ENCODE measurements at places on chromosomes 13 and 19.
A peak's percentile ranks its signal among the peaks of the same experiment; 100 is the strongest.

- DNase-seq = no peak
Observed at GRCh38 chr13:101728021-101728420, 275.5 kb downstream of the ITGBL1 start.

DNA sequence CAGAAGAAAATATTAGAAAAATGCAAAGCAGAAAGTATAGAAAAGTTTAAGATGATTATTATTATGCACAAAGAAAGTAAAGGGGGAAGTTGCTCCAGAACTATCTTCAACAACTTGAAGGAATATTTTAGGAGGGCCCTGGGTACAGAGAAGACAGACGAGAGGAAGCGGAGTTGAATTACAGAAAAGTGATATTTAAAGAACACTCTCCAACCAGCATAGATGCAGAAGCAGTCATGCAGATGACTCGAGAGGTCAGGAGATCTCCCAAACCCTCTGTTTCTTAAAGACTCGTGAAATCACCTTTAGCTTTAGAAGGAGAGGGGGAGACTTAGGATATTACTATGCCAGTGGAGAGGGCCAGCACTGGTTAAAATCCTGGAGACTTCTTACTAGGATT is 8.5 kb upstream of the SHISA2 start:
- no peak for DNase-seq

- no peak for DNase-seq
Observed at GRCh38 chr13:42148538-42148937, 100.1 kb downstream of the DGKH start.

- no peak for DNase-seq
Observed at GRCh38 chr19:47819858-47820257, 1.9 kb upstream of the CRX start.

- DNase-seq = peak; percentile 3
Observed at GRCh38 chr19:51948975-51949374, 21.7 kb downstream of the ZNF613 start.

DNA sequence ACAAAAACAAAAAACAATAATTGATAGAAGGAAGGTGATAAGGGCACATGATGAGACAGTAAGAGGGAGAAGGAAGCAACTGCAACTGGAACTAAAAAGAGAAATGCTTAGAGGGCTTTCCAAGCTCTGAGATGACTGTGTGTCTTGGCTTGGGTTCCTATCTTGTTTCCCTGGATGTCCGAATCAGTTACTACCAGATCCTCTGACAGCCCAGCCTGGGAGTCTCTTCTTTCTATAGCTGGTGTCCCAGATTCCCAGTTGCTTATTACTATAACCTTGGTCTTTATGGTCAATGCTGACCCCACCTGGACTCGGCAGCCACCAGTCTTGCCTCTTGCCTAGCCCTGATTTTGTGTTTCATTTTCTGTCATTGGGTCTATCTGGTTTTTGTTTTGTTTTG is 116.4 kb downstream of the RFC3 start:
- no peak for DNase-seq

- peak; percentile 38 for DNase-seq
Observed at GRCh38 chr19:892243-892893, 619 bp downstream of the MED16 start.

- DNase-seq = no peak
Observed at GRCh38 chr13:94201022-94201421, 278.5 kb downstream of the DCT start.

GRCh38 chr19:1307320-1307719 is 21.6 kb downstream of the EFNA2 start:
- no peak for DNase-seq

GRCh38 chr13:31670831-31671617 is 68.3 kb upstream of the RXFP2 start:
- peak; percentile 50 for DNase-seq

- DNase-seq = no peak
Observed at GRCh38 chr19:36093146-36093662, 17.7 kb upstream of the OVOL3 start.

DNA sequence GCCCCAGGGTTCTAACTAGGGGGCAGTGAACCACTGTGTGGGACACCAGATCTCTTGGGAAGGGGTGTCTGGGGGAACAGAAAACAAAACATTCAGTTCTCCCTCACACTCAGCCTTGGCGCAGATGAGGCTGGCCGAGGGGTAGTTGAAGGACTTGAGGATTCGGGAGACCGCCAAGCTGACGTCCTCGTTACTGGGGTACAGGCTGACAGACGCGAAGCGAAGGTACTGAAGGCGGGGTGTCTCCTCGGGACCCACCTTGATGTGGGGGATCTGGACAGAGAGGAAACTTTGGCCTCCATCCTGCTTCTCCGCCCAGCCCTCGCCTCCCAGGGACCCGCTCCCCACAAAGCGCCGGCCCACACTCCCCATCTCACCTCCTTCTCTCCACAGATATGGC is 7.6 kb downstream of the GRIK5 start:
- DNase-seq = no peak

- DNase-seq = no peak
Observed at GRCh38 chr13:101915755-101916107, 463.3 kb downstream of the ITGBL1 start.

GRCh38 chr19:6417713-6418561 is 6.7 kb downstream of the KHSRP start:
- peak; percentile 27 for DNase-seq

DNA sequence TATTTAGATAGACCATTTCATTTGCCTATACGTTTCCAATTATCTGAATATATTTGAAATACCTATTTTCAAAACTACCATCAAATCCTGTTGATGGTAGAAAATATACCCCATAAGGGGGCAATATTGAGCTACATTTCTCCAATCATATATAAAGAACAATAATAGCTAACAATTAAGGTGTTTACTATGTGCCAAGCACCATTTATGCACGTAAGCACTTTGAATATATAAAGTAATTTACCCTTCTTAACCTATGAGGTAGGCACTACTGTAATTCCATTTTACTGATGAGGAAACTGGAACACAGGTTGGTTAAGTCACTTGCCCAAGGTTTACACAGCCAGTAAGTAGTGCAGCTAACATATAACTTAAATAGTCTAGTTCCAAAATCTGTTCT is 79.2 kb downstream of the UBL3 start:
- peak; percentile 64 for DNase-seq

DNA sequence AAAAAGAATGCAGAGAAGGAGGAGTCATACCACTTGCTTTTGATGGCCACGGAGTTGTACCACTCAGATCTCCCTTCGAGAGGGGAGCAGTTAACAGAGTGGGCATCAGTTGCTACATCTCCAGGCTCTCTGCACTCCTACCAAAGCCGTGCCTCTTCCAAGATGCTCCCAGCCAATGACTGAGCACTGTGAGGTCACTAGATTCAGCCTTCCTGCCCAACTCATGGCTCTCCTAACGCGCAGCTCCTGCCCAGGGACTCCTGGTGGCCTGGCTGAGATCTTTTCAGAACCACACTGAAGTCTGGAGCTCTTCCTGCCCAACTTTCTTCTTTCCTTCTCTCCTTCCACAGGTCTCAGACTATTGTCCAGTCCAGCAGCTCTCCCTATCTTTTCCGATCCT is 66.7 kb downstream of the LHFPL6 start:
- DNase-seq = no peak

DNA sequence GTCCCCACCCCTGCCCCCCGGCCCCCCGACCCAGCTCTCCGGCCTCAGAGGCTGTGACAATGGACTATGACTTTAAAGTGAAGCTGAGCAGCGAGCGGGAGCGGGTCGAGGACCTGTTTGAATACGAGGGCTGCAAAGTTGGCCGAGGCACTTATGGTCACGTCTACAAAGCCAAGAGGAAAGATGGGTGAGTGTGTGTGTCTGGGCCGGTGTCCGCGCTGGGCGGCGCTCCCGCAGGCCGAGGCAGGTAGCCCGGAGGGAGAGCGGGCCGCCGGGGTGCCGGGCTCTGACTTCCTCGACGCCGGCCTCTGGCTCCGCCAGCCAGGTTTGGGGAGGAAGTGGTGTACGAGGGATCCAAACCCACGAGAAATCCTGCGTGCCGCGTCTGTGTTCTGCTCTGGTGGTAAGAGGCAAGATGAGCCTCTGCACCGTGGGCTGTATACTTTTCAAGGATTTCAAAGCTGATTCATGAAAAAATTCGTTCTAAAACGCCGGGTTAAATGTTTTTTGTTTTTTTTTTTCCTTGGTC is 718 bp downstream of the CDK8 start:
- peak; percentile 62 for DNase-seq

DNA sequence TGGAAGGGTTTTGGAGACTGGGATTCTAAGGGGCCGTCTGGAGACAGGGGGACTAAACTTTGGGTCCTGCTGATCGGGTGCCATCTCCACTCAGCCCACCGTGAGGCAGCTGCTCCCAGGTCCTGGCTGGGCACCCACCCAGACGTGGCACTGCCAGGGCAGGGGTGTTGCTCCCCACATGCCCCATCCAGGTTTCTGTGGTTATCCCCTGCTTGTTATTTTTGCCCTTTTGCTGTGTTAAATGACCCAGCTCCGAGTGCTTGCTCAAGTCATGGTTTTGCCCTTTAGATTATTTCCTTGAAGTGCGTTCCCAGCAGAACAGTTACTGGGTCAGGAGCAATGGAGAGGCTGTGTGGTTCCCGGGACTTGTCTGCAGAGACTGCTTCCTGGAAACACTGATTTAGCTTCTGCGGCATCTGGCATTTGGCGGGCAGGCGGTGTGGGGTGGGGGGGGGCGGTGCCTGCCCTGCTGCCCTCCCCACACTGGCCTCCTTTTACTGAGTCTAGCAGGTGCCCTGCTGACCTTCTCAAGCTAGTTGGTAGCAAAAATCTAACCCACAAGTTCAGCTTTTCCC is 1.9 kb downstream of the RAB11B start:
- no peak for DNase-seq

GRCh38 chr19:14175351-14175792 is 30.6 kb downstream of the ADGRL1 start:
- no peak for DNase-seq

- no peak for DNase-seq
Observed at GRCh38 chr19:48674216-48674809, 1.5 kb upstream of the NTN5 start.

- peak; percentile 97 for DNase-seq
Observed at GRCh38 chr13:113296823-113297369, at the start of gene LAMP1. Gene LAMP1, plus strand, starts transcription at chr13:113297239. Its CDS starts 196 bp downstream, at chr13:113297435.

DNA sequence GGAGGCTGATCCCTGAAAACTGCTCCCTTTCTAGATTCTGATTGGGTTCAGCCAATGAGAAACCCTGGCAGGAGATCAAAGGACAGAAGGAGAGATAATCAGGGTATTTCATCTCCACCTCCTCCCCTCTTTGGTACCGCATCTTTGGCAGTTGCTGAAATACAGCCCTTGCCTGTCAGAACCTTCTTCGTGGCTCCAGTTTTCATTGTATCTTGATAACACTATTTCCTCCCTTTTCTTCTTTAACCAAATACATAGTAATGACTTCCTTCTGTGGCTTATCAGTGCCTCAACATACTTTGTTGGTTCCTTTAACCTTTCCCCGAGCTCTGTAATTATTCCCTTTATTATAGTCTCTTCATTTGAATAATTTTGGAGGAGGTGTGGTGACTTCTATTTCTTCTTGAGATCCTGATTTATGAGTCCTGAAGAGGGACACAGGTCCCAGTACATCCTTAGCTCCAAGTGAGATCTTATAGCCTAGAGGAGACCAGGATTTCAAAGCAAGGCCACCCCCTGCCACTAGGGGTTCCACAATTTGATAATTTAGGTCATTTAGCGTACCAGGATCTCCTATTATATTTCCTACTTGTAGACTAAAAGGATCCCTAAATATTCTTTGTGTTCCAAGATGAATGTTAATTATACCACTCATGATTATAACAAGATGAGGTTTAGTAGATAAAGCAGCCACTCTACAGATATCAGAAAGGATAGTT is 98.0 kb downstream of the EDNRB start:
- DNase-seq = peak; percentile 18

DNA sequence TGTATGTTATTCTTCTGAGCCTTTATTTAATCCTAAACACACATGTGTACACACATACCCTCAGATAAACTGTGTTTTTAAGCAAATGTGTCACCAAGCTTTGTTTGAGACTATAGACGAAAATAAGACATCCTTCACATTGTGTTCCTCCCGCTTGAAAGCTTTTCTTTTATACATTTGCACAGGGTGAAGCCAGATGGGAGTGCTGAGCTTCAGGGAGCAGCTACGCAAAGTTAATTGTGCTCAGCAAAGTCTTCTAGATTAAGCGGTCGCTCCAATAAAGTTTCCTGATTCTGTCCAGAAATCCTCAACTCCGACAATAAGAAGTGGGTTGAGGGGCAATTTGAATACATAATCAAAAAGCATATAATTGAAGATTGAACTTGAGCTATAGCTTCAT is 117.2 kb upstream of the ARGLU1 start:
- DNase-seq = no peak

All from ELR (cell line).